Fibroblast of skin of abdomen (primary cell): ENCODE measurements at places on chromosomes 7 and 10.
A peak's percentile ranks its signal among the peaks of the same experiment; 100 is the strongest.

- DNase-seq: no peak
These were observed 31.4 kb upstream of the TRIM8 start for GRCh38 chr10:102612964-102613275.

GRCh38 chr10:97572214-97572989 lies at the start of gene ANKRD2:
ANKRD2 (plus strand) TSS chr10:97572779; CDS start chr10:97572789, 10 bp downstream.
- peak; percentile 71 for DNase-seq

- no peak for DNase-seq
These were observed 6.8 kb downstream of the RSBN1L start for GRCh38 chr7:77702968-77703472.

DNA sequence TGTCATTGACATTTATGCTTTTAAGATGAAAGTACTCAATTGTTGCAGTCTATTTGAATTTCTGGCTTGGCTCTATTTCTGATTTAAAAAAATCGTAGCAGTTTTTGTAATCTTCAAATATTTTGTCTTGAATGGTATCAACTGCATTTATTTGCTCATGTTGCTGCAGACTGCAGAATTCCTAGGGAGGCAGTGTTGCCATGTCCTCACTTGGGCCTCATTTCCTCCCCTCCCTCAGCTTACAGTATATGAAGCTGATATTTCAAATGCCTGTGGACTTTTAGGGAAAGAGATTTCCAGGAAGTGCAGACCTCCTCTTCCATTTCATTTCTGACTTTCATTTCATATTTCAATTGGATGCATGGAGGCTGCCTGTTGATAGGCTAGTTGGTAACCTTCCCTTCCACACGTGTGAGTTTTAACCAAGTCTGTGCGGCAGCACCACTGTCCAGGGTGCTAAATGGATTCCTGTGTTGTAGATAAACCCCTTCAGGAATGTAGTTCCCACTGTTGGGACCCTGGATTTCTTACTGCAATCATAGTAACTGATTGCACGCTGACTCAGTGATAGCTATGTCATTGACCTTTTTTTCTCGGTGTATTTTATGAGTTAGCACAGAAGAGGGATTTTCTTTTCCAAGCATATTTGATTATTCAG lies 17.5 kb downstream of the VPS50 start:
- peak; percentile 52 for DNase-seq

DNA sequence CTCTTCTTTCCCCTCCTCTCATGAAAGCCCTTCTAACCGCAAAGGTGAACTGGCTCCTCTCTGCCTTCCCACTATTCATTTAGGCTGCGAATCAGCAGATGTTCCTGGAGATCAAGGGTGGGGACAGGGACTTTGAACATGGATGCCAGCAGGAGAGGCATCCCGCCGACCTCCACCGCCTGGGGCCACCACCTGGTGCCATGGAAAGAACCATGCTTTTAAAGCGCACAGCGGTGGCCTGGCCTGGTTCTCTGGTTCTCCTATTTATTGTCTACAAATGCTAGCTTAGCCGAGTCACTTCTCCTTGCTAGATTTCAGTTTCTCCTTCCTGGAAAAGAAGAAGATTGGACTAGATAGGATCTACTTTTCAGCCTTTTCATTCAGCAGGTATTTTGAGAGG lies 43.2 kb upstream of the KCNMA1 start:
- no peak for DNase-seq

DNA sequence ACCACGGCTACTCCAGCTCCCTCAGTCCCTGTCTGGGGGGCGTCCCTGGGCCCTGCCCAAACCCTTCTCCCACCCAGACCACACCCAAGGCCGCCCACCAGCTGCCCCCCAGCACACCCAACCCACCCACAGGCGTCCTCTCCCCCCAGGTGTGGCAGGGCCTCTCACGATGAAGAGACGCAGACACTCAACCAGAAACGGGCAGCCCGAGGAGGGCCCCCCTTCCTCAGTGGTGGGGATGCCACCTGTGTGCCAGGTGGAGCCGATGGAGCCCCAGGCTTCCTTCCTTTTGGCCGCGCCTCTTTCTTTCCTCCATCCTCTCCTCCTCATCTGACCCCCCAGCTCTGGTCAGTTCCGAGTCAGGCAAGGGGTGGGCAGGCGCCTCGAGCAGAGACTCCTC lies 28.7 kb downstream of the ADGRA1 start:
- no peak for DNase-seq
